ENCODE measurements at places on chromosomes 2 and 18.

DNA sequence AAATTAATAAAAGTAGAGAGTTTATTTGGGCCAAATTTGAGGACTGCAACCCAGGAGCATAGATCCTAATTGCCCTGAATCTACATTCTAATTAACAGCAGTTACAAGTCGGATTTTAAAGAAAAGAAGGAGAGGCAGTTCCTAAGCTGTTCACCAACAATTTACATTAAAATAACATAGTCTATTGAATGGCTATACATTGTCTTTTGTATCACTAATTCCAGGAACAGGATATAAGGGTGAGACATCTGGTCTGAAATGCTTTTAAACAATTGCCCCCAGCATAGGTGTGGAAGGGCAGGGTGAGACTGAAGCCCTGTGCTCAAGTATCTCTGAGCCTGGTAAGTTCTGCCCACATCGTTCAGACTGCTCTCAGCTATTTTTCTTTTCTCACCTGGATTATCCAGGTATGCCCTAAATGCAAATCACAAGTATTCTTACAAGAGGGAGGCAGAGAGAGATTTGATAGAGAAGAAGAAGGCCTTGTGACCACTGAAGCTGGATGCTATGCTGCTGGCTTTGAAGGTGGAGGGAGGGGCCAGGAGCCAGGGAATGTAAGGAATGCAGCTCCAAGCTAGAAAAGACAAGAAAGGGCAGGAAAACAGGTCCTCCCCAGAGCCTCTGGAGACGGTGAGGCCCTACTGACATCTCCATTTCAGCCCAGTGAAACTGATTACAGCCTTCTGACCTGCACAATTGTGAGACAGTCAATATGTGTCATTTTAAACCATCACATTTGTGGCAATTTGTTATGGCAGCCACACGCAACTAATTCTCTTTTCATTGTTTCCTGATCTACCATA lies 189.4 kb upstream of the ARL4C start:
- no peak for DNase-seq

DNA sequence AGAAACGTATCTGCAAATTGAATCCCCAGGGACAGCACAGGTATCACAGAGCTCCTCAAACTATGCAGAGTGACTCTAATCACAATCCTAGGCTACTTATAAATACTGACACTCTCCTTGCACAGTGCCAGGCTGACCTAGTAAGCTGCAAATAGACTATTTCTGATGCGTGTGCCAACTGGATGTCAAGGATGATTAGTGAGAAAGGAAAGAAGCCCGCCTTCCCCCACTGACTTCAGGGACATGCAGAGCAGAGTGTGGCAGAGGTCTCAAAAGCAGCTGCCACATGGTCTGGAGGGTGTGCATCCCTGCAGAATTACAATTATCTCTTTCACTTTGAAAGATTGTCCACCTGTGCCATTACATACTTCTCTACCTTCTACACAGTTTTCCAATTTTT lies 235.6 kb downstream of the CPS1 start:
- no peak for DNase-seq

DNA sequence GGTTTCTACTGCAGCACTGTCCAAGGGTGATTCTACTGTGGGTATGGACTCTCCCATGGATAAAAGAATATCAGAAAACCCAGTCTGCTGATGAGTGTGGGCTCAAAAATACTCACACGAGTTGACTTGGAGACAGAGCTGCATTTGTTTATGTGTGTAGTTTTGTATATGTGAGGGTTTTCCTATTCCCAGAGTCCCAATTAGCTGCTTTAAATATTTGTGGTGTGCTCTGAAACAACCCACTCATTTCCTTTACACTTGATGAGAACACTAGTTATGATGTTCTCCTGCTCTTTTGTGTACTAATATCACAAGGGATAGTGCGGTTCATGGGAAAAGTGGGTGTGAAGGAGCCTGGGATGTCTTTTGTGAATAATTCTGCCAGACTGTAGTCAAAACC lies 337.3 kb downstream of the PLCL1 start:
- DNase-seq = no peak

DNA sequence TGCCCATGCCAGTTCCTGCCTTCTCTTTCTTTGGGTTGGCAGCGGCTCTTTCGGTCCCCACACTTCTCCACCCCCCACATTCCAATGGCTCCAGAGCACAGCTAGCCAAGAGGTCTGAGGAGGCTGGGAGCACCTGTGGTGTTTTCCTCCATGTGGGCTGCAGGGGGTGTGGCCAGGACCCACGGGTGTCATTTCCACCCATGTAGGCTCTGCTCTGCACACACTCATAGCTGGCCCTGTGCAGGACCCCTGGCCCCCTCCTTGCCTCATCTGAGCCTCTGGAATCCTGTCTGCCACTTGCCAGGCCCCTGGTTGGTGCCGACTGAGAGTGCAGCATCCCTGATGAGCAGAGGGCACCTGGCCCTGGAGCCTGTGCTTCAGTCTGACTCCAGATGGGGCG lies 46.3 kb downstream of the DYSF start:
- no peak for DNase-seq

- no peak for DNase-seq
Observed at GRCh38 chr2:36606925-36607324, 9.0 kb upstream of the FEZ2 start.

DNA sequence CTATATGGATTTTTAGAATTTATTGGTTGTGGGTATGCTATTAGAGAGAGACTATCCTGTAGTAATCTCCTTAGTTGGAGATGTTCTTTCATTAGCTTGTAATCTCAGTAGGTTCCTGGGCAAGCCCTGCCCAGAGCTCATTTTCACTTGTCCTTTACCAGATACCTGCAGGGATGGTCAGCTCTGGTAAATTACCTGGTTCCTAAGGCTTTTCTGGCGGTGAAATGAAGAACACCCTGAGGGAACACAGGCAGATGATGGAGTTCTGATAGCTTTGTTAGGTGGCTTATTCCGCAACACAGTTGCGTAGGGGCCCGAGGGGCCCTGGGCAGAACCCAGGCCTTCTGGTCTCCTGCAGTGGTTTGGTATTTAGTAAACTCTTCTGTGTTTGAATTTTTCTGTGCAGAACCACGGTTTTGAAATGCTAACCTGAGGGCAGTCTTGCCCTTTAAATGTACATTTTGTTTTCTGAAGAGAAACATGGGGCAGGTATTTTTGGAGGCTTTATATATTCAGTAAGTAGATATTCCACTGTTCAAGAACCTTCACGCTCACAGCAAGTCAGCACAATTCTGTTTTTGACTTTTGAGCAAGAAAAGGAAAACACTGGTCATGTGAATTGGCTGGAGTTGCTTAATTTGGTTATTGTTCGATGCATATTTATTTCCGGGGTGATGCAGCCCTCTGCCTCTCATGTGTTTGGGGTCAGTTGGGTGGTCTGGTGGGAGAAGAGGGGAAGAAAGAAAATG lies 22.4 kb downstream of the ZNF532 start:
- DNase-seq = no peak

DNA sequence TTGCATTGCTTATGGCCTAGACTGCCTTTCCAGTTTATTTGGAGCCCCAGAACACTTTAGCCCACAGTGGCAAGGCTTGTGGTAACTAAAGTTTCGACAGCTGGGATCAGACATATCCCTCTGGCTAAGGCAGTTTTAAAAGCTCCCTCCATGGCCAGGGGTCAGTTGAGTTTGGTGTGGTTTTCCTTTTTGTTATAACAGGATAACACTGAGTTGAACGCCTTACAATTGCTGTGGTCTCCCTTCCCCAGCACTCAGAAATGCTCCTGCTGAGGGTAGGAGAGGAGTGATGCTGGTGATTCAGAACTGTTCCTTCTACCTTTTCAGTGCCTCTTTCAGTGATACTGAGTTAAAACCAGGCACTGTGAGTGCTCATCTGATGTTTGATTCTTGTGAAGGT lies 182.6 kb downstream of the GULP1 start:
- no peak for DNase-seq

- no peak for DNase-seq
Observed at GRCh38 chr2:88738271-88738670, 46.8 kb downstream of the RPIA start.

- DNase-seq = no peak
Observed at GRCh38 chr2:86393521-86394491, 47.4 kb upstream of the KDM3A start.

DNA sequence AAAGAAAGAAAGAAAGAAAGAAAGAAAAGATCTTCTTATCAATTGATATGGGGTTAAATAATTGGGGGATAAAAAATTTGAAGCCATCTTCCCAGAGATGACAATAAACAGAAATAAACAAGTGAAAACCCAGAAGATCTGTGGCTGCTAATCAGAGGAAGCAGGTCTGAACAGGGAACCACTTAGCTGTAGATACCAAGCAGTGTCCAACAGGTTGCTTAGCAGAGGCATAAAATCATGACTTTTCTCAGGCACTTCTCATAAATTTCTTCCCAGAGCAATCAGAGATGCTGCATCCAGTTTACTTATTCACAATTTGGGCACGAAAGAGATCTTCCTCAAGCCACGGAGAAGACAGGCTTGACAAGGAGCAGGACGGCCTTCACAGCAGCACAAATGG lies 5.7 kb upstream of the LPIN1 start:
- no peak for DNase-seq

GRCh38 chr2:31075431-31075830 lies 62.8 kb downstream of the GALNT14 start:
- no peak for DNase-seq

DNA sequence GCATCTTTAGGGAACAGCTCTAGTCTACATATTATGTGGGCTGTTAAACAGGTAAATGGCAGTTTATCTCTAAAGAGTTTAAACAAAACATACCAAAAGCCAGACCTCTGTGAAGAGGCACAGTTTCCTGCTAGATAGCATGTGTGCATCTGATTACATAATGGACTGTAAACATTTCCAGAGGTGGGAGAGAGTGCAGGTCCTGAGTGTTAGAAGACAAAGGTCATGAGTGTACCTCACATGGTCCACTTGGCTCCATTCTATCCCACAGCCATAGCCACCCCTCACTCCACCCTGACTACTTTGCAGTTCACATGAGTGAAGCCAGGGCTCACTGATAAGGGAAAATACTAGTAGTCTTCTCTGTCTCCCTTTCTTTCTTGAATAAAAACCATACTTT lies 233.4 kb downstream of the MTX2 start:
- no peak for DNase-seq

DNA sequence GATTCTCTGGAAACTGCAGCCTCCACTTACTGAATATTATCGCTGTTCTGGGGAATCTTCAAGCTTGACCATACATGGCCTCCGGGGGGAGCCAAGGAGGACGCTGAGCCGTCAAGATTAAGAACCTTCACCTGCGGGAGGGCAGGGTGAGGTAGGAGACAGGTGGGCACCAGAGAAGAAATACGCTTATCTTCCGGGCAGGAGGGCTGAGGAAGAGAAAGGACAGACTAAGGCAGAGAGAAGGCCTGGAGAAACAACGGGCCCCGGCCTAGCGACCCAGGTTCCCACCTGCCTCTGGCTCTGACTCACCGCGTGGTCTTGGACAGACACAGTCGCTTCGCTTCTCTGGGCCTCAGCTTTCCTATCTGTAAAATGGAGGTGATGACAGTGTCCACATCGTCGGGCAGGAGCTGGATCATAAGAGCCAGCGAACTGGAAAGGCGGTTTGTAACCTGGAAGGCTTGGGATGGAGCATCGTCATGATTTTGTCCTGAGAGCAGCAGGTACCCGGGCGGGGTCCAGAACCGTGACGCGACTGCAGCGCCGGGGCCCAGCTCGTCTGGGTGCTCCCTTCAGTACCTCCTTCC lies 659 bp downstream of the ZNF142 start:
- DNase-seq = peak; percentile 26

DNA sequence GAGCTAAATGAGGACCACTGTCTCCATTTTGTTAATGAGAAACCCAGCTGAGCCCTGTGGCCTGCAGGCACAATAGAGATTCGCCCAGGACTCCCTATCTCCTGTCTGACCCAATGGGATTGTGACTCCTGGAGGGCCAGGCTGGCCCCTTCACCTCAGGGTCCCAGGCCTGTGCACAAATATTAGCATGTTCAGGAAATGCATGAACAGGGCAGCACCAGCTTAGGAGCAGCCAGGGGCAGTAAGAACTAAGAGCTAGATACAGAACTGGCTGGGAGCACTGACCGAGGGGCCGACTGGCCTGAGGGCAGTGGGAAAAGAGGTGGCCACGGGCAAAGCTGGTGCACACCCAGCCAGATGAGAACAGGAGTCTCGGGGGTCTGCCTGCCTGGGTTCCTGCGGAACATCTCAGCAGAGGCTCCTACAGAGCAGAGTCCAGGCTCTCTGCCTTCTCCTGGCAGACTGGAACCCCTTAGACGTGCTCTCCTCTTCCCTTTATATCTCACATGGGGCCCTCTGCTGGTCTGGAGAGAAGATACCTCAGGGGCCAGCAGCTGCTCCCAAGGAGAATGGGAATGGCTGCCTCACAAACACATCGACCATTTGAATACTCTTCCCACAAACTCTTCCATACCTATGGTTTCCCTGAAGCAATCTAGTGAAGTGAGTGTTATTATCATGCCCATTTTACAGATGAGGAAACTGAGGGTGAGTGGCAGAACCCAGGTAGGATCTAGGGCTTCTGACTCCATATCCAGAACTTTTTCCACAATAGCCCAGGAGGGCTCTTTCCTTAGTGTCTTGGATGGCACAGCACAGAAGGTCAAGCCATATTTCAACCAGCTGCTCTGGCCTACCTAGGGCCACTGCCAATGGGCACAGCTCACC lies 77.6 kb upstream of the OTOF start:
- DNase-seq = no peak

- DNase-seq = no peak
Observed at GRCh38 chr2:230874456-230874855, 9.7 kb downstream of the ITM2C start.

DNA sequence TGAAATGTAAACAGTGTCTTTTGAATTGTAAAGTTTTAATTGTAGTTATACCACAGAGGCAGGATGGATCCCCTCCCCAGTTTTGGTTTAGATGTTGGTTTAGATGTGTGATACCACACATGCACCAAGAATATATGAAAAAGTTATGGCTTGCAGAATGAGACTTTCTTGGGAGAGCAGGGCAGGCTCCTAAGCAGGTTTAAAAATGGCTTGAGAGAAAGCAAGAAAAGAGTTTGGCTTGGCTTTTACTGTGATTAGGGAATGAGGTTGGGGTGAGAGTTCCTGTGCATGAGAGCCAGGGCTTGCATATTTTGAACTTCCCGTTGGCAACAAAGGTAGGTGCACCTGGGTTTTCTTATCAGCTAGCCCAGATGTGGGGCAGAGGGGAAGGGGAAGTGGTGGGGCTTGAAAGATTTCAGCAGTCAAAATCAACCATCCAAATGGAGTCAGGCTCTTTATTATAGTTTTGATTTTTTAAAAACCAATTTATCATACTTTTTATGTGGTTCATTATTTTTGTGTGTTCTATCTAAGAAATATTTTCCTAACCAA lies 246.9 kb downstream of the MTX2 start:
- no peak for DNase-seq

- DNase-seq = no peak
Observed at GRCh38 chr2:51424418-51424817, 392.5 kb upstream of the NRXN1 start.

- peak; percentile 28 for DNase-seq
Observed at GRCh38 chr2:38959938-38960608, 70.4 kb downstream of the ARHGEF33 start.

GRCh38 chr2:171520471-171520870 lies 1.8 kb upstream of the CYBRD1 start:
- no peak for DNase-seq

Data from effector memory CD4-positive, alpha-beta T cell (primary cell).